ENCODE measurements at places on chromosomes 3 and 15.

- no peak for DNase-seq
These were observed 14.9 kb downstream of the TBL1XR1 start for GRCh38 chr3:177182352-177182751.

DNA sequence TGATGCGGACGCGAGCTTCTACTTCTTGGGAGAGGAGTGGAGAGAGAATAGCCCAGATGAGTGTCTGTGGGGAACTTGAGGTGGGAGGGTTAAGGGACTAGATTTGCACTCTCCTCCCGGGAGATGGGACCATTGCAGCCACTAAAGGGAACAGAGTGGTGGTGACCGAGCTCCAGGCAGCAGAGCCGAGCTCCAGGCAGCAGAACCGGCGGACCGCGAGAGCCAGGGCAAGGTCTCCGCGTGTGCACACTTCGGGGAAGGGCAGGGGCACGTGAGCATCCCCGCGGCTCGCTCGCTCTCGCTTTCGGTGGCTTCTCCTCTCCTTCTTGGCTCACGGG, 1.1 kb downstream of the IGDCC3 start:
- no peak for DNase-seq

DNA sequence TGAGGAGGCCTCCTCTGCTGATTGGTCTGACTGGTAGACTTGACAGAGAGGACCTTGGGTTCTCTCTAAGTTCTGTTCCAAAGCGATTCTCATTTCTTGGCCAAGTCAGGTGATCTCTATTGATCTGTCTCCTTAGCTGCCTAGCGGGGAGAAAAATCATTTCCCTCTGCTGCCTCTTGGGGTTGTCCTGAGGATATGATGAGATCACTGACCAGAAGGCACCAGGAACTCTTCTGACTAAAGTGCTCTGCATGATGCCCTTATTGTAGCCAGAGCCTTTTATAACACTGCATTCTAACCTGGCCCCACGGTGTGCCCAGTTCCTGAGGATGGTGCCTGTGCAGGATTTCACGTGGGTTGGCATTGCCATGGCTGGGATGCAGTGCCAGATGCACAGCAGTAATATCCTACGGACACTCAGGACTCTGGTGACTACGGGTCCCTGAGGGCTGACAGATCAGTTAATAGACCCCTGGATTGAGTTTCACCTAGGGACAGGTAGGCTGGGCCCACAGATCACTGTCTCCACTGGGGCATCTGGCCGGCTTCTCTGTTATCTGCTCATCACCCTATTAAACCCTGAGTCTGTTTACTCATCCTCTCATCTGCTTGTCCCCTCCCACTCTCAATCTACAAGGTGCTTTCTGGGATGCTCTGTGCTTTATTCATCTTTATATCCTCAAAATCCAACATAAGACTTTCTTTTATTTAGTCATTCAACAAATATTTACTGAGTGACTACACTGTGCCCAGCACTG, 3.9 kb upstream of the HEG1 start:
- no peak for DNase-seq

- no peak for DNase-seq
These were observed 34.8 kb downstream of the GPR176 start for GRCh38 chr15:39885099-39885777.

DNA sequence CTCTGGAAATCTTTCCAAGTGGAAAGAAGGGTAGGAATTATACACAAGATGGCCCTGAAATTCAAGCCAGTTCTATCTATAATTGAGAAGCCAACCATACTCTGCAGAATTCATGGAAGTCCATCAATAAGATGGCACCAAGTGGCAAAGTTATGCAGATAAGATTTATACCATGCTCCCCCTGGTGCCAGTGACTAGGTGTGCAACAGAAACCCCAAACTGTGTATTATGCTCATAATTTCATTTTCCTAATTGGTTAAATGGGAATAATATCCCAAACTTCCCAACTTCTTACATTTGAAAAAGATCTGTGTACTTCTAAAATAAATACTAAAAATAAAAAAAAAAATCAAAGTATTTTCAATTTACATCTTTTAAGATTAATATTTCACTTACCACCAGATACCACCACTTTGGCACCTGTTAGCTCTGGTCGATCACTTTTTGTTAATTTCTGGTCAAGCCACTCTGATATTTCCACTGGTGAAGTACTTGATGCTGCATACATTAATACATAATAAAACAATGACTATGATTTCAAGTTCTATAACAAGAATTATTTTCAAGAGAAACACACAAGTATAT, 25.9 kb downstream of the ETFA start:
- no peak for DNase-seq

DNA sequence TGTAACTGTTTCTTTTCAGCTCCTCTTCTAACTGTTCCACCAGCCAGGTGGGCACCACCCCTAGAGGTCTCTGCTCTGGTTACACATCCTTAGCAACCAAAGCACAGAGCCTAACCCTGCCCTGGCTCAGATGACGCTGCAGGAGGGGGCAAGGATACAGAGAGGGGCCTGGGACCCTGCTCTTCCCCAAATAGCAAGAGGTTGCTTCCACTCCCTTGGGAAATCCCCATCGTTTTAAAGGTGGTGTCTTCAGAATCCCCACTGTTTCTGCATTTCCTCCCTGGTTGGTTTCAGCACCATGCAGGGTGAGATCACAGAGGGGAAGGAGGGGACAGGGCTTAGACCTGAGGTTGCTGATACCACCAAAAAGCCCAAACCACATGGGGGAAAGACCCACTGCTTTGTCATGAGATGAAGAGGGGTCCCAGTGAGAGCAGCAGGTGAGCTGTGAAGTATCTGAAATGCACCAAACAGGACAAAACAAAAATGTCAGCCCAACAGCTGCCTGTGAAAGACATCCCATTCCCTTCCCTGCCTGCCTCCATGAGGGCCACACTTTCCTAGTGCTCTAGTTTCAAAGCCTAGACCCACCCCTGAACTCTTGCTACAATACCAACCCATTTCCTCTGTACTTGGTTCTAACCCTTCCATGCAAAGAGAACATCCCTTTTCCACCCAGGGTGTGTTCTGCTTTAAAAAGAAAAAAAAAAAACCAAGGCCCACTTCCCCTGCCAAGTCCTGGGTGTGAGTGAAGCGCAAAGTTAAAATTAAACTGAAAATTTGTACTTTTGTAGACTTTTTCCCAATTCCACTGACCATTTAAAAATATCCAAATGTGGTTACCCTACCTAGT, 29.0 kb downstream of the ANP32A start:
- no peak for DNase-seq

GRCh38 chr15:31435912-31436628, 109.4 kb downstream of the KLF13 start:
- no peak for DNase-seq

GRCh38 chr3:186213946-186214345, 105.1 kb upstream of the ETV5 start:
- DNase-seq, result no peak

GRCh38 chr3:183018421-183019192, 38.3 kb upstream of the DCUN1D1 start:
- DNase-seq, result no peak

- DNase-seq, result no peak
These were observed 258.6 kb downstream of the RORA start for GRCh38 chr15:60970246-60971170.

- DNase-seq, result no peak
These were observed 13.5 kb upstream of the TIPIN start for GRCh38 chr15:66369773-66370651.

- no peak for DNase-seq
These were observed 30.5 kb upstream of the CCNL1 start for GRCh38 chr3:157190380-157190872.

DNA sequence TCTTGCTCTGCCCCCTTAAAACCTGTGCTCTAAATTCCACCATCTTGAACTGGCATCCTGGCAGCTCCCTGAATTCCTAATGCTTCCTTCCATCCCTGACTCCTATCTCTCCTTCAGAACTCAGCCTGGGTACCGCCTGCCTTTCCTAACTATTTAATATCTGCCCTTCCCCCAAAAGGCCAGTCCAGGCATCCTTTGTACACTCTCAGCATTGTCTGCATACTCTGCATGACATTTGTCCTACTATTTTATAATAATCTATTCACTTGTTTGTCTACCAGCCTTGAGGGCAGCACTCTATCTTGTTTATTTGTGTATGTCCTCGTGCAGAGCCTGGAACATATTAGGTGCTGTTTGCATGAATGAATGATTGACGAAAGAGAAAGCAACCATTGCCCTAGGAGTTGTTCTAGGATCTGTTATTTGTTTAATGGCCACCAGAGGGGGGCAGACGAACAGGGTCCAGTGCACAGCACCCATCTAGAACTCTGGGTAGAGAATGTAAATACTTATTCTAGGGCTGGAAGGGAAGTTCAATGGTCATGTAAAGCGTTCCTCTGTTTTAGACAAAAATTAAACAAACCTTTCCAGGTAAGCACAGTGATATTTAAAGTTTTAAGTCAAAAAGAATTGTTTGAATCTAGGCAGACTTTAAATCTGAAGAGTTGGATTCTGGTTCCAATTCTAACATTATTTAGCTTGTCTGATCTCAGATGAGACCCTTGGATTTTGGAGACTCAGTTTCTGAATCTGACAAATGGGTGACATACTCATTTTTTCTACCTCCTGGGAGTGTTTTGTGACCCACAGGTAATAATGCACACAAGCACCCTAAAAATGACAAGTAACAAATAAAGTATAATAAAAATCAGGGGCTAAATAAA, 125.8 kb upstream of the GALNT15 start:
- no peak for DNase-seq

GRCh38 chr3:189588070-189588469, 43.1 kb upstream of the TP63 start:
- DNase-seq, result no peak

- DNase-seq, result no peak
These were observed 73.7 kb downstream of the FOXB1 start for GRCh38 chr15:60077581-60078359.

DNA sequence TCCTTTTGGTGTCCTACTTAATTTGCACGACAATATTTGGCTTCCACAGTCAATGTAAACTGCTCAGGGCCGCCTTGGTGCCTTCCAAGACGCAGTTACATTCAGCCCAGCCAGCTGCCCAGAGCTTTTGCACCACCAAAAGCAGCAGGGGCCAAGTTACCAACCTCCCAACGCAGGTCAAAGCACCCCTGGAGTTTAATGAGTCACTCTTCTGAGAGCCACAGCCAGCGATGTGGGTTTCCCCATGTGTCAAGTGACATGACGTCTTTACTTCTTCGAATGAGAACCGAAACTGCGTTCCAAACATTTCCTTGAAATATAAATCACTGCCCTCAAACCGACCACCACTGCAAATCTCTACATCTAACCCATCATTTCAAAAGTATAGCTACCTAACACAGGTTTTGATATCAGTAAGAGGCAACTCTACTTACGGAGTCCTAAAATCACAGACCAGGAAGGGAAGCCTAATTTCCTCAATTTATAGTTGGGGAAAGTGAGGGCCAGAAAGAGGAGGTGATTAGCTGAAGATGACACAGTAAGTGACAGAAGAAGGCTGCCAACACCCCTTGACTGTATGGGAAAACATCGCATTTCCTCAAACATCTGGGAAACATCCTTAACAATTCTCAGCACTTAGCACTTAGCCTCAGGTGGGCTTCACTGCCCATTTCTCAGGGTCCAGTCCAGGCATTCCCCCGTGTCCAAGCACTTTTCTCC, 24.5 kb downstream of the MB21D2 start:
- peak; percentile 30 for DNase-seq

GRCh38 chr3:179083977-179084376, 12.4 kb upstream of the ZMAT3 start:
- no peak for DNase-seq

- no peak for DNase-seq
These were observed 4.5 kb downstream of the MYD88 start for GRCh38 chr3:38142959-38143358.

GRCh38 chr3:188111002-188111584, 42.9 kb upstream of the LPP start:
- DNase-seq, result no peak

- DNase-seq, result no peak
These were observed 181.1 kb downstream of the MYRIP start for GRCh38 chr3:39990532-39990931.

DNA sequence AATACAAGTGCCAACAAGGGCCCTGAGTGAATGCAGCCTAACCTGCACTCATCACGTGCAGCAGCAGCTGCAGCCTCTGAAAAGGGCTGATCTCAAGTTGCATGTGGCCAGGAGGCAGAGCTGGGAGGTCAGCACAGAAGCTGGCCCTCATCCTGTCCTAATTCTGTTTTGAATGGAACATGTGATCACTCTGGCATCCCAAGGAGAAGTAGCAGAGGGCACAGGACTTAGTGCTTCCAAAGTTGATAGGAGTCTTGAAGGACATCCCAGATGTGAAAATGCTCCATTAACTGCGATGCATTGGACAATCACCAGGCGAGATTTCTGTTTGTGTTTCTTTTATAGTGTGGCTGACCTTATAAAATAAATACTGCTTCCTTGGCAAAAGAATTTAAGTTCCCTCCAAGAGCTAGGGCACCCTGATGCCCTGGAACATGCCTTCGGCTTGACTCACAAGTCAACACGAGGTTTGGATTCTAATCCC, 31.6 kb upstream of the STAG1 start:
- no peak for DNase-seq

- DNase-seq, result no peak
These were observed 54.8 kb downstream of the NMD3 start for GRCh38 chr3:161275919-161276318.

GRCh38 chr3:194750491-194750828, 64.8 kb downstream of the FAM43A start:
- no peak for DNase-seq

GRCh38 chr3:11356269-11356668, 84.1 kb downstream of the ATG7 start:
- DNase-seq, result no peak

DNA sequence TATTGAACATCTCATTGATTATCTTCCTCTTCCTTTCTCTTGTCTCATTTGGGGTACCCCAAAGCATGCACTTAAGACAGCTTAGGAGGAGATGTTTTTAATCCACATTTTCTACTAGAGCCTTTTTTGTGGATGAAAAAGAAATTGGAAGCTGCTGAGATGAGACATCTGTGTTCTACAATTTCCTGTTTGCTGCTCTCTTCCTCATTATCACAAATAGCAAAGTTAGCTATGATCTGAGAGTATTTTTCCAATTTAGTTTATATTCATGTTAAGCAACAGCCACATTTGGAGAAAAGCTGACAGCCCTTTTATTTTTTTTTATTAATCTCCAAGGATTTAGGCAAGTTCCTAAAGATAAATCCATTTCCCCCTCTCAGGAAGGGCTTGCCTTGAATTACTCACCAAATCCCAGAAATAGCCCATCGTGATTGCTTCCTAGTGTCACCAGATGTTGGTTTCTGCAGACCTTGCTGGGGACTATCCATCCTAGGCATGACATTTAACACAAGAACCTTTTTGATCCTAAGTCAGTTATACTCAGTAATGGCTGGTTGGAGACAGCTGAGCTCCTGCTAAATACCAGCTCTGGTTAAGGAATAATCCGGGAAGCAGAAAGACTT, 70.8 kb upstream of the FILIP1L start:
- DNase-seq, result no peak

All from tibial nerve (tissue), 4 donors.